ENCODE measurements at places on chromosomes 5 and 9.

- no peak for DNase-seq
These were observed 12.1 kb upstream of the DIPK1B start for GRCh38 chr9:136700304-136700703.

- peak; percentile 45 for DNase-seq
These were observed 110.4 kb upstream of the NR5A1 start for GRCh38 chr9:124617477-124618141.

DNA sequence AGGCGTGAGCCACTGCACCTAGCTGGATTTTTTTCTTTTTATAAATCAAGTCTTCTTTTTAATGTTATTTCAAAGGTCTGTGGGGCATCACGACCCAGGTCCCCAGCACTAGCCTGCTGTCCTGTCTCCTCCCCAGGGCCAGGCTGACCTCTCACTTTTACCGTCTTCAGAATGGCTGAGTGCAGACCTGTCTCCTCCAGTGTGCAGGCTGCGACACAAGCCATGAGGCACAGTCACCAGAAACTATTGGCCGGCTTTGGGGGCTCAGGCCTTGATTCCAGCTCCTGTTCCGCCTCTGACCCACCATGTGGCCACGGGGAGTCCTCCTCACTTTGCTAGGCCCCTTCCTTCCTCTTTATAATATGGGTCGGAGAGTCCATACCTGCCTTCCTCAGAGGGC lies 46.6 kb upstream of the NEURL1B start:
- no peak for DNase-seq

DNA sequence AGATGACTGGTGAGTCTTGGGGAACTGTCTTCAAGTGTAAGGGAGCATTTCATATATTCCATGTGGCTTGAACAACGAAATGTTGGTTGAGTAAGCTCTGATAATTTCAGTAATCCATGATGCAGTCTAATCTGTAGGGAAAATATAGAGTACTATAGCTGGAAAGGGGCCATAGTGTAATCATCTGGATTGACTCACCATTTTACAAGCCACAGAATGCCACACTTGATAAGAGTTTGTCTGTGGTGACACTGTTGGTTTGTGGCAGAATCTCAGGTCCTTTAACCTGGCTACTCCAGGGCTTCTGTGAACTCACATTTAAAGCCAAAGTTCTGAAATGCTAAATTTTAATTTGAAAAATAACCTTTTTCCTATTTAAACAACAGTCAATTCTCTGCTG lies 16.3 kb upstream of the MAML1 start:
- DNase-seq: no peak

DNA sequence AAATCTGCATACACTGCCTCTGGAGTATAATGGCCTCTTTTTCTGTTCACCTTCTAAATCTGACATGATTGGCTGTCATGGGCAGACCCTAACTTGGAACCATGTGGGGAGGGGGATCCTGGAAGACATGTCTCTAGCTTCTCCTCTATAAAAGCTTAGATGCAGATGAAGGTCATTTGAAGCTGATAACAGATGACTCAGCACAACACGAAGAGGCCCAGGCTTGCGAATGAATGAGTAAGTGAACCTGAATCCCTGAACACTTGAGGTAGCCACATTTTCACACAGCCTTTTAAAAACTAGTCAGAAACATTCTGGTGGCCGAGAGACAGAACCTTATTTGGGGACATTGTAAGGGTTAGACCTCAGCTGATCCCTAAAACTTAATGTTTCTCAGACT lies 282.6 kb downstream of the ELAVL2 start:
- DNase-seq: no peak

- no peak for DNase-seq
These were observed 68.1 kb upstream of the GRAMD2B start for GRCh38 chr5:126354858-126355731.

DNA sequence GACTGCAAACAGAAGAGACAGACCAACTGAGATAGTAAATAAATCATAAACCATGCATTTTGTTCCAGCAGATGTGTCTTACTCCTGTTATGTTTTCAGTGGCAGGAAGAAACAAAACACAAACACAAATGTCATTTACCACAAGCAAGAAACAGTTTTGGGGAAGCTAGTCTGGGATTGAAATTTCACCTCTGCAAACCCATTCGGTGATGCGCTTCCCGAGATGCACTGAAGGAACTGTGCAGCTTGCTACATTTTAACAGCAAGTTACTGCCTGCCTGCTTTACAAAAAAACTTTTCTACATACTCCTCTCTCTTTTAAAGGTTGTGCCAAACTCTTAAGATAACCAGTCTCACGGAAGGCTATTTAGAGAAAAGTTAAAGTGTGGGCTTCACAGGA lies 3.2 kb downstream of the MACROH2A1 start:
- no peak for DNase-seq

DNA sequence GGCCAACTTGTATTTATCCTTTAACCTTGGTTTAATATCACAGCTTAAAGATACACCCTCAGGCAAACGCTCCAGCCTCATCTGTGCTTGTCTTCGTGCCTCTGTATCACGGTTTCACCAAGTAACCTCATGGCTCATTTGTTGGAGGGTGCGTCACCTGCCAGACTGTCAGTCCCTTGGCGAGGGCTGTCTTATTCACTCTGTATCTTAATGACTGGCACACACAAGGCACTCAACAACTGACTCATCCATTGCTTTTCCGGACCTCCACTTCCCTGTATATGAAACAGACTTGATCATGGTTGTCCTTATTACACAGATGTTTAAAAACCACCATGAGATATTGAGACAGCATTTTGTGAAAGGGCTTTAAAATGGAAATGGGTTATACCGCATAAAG lies 28.0 kb downstream of the LCP2 start:
- no peak for DNase-seq

GRCh38 chr5:5139777-5140478 lies at the start of gene ADAMTS16:
Gene ADAMTS16, plus strand, starts transcription at chr5:5140330. Its CDS starts 138 bp downstream, at chr5:5140468.
- DNase-seq: no peak

DNA sequence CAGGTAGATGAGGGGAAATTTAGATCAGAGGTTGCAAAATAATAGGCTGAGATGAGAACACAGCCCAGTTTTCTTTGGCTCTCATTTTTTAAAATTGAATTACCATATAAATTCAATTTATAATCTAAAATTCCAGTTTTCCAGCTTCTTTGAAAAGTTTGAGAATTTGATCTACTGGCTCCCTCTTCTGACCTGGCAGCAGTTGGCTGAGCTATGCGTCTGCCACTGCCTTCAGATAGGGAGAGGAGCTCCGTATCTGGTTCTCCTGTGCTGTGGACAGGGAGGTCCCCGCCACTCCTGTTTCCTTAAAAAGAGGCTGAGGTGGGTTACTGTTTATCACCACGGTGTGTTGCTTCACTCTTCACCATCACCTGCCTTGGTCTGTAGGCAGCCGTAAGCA lies 103.7 kb downstream of the ARHGAP26 start:
- no peak for DNase-seq

DNA sequence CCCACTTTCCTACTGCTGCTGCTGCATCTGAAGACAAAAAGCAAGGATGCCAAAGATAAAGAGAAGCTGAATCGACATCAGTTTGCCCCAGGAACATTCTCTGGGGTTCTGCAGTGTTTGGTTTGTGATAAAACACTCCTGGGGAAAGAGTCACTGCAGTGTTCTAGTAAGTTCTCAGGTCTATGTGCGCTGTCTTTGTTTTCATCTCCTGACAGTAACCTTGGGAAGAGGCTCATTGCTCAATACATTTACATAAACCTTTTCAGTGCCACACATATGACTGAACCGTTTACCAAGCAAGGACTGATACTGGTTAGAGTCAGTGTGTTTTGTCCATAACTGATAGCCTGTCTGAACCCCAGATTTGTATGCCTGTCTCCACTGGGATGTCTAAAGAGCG lies 232.1 kb downstream of the ARHGEF28 start:
- DNase-seq: no peak

DNA sequence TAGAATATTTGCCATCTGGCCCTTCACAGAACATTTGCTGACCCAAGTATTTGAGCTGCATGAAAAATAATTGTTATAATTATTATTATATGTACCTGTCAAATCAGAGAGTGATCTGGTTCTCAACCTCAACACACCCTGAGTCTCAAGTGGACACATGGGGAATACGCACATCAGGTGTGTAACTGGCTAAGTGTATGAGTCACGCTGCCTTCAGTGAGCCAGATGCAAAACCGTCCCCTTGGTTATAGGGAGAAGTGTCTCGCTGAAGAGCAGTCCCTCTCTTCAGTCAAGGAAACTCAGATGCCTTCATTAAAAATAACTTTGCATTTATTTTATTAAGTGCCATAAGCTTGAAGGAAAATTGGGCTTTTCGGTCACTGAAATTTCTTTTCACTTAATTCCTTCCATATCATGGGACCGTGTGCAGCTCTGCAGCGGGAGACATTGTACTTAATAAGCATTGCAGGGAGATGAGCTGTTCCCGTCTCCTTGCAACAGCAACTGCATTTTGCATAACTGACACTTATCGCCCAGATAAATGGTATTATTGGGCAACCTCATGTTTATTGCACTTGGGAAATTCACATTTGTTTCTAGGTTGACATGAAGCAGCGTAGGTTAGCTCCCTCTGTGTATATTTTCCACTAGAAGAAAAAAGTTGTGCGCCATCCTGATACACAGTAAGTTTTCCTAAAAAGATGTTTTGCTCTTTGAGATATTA lies 512.3 kb upstream of the DAP start:
- peak; percentile 15 for DNase-seq

GRCh38 chr5:147481376-147481775 lies 28.5 kb downstream of the DPYSL3 start:
- no peak for DNase-seq

DNA sequence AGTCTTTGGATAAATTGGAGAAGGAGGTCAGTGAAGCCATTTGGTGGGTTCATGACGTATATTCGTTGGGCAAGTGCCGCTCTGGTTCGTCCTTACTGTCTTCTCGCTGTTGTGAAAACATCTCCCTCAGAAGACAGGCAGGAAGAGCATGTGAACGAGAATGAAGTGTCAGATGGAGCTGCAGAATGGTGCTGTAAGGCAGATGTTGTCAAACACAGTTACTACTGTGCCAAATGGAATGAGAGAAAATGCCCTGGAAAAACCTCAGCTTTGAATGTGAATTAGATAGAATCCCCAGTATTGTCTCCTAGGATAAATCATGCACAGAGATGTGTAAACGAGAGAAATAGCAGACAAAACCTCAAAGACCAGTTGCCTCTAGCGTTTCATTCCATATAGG lies 121.5 kb downstream of the CAMK4 start:
- no peak for DNase-seq

GRCh38 chr5:164392531-164392930 lies 887.1 kb downstream of the MAT2B start:
- DNase-seq: no peak

DNA sequence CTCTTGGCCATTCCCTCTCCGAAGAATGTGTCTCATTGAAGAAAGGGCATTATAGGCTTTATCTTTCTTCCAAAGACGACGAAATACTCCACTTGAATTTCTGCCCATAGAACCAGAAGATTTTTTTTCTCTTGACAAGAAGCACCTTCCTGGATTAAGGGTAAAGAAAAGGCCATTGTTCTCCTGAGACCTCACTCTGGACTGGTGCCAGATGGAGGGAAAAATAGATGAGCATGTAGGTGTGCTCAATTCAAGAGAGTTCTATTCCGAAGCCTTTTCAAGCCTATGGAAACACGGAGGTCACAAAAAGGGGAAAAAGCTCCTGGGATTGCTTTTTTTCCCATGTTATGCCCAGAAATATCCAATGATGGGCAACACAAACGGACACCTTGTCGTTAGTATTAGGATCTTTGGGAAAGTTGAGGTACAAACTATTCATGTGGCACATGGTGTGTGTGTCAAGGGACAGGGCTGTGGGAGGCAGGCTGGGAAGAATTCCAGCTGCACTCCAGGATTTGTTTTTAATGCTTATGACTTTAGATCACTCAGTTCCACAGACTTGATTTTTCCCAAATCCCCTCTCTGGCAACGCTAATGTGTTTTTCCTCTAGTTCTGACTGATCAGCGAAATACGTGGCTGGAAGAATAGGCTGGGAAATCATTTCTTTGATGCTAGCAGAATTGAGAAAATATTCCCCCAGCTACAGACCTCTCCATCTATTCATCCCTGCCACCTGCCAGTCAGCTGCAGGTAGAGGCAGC lies 89.9 kb downstream of the SIL1 start:
- DNase-seq: no peak

- peak; percentile 88 for DNase-seq
These were observed 271.6 kb downstream of the PLK2 start for GRCh38 chr5:58188262-58188651.

DNA sequence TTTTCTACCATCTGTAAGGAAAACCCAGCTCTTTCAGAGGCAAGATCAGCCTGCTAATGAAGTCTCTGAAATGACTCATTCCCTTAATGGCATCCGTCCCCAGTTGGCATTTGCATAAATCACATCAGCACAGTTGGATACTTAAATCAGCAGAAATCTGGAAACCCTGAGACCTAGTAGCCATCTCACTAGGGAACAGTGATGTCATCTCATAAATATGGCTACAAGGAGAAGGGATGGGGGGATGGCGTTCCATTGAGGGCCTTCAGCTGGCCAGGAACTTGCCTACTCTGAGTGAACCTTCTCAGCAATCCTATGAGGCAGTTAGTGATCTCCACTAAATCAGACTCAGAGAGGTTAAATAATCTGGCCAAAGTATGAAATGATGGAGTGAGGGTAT lies 81.8 kb downstream of the CMYA5 start:
- DNase-seq: peak; percentile 61

GRCh38 chr5:65762234-65762633 lies 40.2 kb downstream of the NLN start:
- DNase-seq: no peak

DNA sequence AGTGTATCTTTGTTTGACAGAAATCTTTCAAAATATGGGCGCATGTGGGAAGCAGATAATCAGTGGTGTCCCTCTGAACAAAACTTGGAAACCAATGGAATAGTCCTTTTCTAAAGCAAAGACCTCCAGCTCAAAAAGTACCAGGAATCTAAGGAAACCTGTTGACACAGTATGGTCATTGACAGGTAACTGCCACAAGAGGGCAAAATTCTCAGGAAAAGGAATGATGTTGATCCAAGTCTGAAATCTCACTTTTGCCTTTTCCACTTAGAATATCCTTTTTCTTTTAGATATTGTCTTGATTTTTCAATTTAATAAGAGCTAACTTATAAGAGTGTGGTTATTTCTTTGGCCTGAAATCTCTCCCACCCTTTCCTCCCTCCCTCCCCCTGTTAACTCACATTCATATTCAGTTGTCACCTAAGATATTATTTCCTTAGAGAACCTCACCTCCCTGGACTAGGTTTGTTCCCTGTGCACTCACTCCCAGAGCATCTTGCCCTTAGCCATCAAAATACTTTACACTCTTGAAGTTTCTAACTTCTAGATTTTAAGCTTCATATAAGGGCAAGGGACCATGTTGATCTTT lies 59.0 kb upstream of the BARX1 start:
- DNase-seq: no peak

- no peak for DNase-seq
These were observed 59.3 kb downstream of the ZFAND5 start for GRCh38 chr9:72305707-72306106.

DNA sequence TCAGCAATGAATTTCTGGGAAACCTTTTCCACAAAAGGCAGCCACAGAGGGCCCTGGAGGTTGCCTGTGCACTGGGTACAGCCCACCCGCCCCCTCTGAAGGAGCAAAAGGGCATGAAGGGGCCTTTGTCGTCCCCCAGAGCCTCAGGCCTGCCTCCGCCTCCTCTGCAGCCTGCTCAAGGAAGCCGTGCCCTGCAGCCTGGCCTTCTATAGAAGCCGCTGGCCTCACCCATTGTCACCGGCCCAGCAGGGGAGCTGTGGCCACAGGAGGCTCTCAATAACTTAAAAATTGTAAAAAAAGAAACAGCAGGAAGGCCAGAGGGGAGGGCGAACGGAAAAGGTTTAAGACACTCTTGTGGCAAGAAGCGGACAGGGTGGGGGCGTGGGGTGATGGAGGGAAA lies 213.3 kb downstream of the IRX2 start:
- no peak for DNase-seq

- DNase-seq: no peak
These were observed 6.6 kb downstream of the TMEM171 start for GRCh38 chr5:73126957-73127356.
